ENCODE measurements at places on chromosomes 3 and 15.

DNA sequence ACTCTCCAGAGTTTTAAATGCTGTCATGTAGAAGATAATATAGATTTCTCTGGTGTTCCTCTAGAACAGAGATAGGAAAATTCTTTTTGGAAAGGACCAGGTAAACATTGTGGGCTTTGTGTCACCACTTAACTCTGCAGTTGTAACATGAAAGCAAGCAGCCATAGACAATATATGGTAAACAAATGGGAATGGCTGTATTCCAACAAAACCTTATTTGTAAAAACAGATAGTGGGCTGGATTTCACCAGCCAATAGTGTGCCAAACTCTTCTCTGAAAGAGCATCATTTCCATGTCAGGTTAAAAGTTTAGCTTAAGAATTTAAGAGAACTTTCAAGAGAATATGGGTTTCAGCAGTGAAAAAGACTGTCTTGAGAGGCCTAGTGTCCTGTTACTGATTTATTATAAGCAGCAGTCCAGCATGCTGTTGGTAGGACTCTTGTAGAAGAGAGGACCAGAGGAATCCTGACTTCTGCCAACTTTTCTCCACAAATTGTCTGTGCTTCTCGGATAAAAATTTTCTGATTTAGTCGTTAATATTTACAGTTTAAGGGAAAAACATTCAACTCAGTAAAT, 107.7 kb downstream of the TCF12 start:
- DNase-seq, result no peak

DNA sequence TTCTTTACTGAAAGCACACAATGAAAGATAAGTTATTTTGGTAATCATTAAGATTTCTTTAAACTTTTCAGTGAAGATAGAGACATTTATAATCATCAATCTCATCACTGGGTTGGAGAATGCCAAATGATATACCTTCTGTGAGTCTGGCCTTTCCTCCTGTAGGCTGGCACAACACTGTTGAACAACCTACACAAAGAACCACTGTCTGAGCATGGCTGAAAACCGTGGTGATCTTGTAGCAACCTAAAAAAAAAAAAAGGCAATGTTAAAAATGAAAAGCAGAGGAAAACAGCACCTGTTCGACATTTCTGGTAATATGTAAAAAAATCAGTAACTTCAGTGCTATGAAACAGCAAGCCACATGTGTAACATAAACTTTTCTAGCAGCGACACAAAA, 1.8 kb downstream of the RPS27L start:
- DNase-seq, result no peak

GRCh38 chr3:50616003-50616769, 765 bp upstream of the MAPKAPK3 start:
- no peak for DNase-seq

GRCh38 chr3:5787861-5788488, 600.5 kb downstream of the EDEM1 start:
- DNase-seq, result no peak

DNA sequence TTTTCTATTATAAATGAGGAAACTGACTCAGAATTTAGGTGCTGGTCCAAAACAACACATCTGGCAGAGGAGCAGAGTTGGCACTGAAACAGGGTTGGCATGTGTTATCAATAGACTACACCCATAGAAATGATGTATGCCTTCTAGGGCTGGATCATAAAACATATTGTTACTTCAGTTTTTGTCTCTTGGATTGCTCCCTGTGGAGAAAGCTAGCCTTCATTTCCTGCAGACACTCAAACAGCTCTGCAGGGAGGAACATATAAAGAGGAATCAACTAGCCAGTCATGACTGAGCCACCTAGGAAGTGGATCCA, 507 bp upstream of the MRPL3 start:
- peak; percentile 51 for DNase-seq

- DNase-seq, result no peak
These were observed 377.1 kb upstream of the TBL1XR1 start for GRCh38 chr3:177574222-177574856.

DNA sequence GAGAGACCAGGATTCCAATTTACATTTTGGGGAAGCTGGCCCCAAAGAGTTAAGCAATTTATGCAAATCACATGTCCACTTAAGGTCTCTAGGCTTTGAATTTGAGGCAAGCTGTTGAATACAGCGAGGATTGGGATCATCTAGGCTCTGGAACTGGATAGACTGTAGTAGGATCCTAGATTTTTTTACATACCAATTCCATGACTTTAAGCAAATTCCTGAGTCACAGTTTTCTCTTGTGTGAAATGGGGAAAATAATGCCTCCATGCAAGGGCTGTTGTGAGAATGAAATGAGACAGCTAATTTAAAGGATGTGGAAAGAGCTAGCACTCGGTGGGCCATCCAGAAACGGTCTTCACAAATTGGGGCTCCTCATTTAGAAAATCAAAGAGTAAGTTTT, 103.4 kb downstream of the MINAR1 start:
- no peak for DNase-seq

GRCh38 chr3:4504340-4505261, 11.5 kb downstream of the ITPR1 start:
- DNase-seq, result no peak

- DNase-seq, result no peak
These were observed 60.6 kb upstream of the ADAMTS9 start for GRCh38 chr3:64748244-64748904.

- no peak for DNase-seq
These were observed 161.0 kb downstream of the THSD4 start for GRCh38 chr15:71276336-71276665.

DNA sequence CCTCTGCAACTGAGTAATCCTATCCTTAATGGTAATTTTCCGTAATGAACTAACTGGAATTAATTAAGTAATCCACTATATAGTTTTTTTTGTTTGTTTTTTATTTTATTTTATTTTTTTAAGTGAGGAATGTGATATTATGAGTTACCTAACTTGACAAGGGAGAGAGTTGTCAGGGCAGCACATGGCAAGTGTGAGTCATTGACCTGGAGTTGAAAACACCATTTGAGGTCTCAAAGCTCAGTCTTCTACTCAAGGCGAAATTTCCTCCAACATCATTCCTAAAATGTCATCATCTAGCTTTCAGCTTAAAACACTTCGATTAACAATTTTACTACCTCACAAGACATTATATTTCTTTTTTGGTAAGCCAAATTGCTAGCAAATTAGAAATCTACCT, 87.8 kb downstream of the NECTIN3 start:
- DNase-seq, result peak; percentile 24

- DNase-seq, result no peak
These were observed 2.6 kb upstream of the TBC1D2B start for GRCh38 chr15:78080088-78080460.
